Natural killer cell treated with Interleukin-12 subunit alpha and Interleukin-12 subunit beta and Interleukin-15 and Interleukin-18, amount 100 ng/mL, for 72 hours (primary cell): ENCODE measurements at places on chromosomes 5 and 9. TPM values are rescaled to one million over a fixed set of nuclear protein-coding genes. Genes with fewer than 3 reads are reported as not detected.

DNA sequence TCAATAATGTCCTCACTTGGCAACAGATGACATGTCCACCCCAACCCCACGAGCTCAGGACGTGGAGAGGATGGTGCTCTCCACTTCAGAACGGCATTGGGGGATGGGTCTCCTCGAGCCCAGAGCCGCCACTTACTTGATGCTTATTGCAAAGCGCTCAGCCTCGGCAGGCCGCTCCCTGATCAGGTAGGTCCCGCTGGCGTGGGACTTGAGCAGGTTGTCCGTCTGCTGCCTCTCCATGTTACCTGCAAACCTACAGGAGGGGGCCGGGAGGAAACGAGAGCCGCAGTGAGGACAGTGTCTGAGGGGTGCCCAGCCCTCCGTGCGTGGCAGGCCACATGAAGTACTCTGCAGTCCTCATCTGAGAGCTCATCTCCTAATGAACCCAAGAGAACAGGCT, 36.6 kb upstream of the SARDH start:
- H3K27me3 ChIP-seq = no peaks in the 10 kb centered on the region
- H3K4me1 ChIP-seq = no peaks in the 10 kb centered on the region
- H3K36me3 ChIP-seq = no peaks in the 10 kb centered on the region

The MRPS30 gene
- 43.7 TPM for total RNA-seq

GRCh38 chr5:103298607-103299188, 40.1 kb downstream of the MACIR start:
- no peaks in the 10 kb centered on the region for H3K4me1 ChIP-seq
- H3K4me3 ChIP-seq = no peak overlapping the region
- H3K27ac ChIP-seq = no peak overlapping the region
- H3K36me3 ChIP-seq = no peaks in the 10 kb centered on the region
- no peak for DNase-seq

- H3K27me3 ChIP-seq = no peaks in the 10 kb centered on the region
- DNase-seq = no peak
- H3K36me3 ChIP-seq = no peaks in the 10 kb centered on the region
- H3K4me3 ChIP-seq = peak overlapping the region; percentile 93
- H3K27ac ChIP-seq = peak overlapping the region; percentile 89
These were observed 1.7 kb upstream of the ARRDC3 start for GRCh38 chr5:91384671-91385430.

The ALDH1A1 gene
- not detected for total RNA-seq

The C5orf58 gene
- total RNA-seq = not detected

DNA sequence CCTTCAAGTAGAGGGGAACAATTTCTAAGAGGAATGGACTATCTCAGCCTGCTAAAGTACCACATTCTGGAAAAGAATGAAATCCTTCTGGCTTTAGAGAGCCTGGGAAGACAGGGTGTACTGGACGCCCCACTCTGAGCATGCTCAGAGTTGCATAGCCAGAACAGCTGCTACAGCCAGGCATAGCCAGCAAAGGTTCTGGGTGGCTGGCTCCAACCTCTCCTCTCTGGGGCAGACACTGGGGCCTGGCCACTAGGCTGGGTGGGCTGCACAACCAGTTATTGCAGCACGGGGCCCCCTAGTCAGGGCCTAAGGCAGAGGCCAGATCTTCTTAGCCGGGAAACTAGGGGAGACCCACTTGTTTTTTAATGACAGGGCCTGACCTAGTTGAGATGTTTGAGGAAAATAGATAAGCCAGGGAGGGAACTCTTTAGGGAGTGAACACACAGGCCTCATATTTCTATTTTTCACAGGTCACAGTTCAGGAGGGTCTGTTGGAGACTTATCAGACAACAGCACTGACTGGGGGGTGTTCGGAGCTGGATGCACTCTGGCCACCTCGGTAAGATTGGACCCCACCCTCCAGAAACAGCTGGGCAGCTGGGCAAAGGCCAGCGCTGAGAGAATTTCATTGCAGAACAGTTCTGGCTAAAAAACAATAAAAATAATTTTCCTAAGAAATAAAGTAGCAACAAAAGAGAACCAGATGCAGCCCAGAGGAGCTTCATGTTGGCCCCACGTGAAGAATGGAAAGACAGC, 142.9 kb downstream of the LPAR1 start:
- no peak overlapping the region for H3K4me3 ChIP-seq
- no peak overlapping the region for H3K27ac ChIP-seq
- H3K27me3 ChIP-seq = no peaks in the 10 kb centered on the region
- no peaks in the 10 kb centered on the region for H3K4me1 ChIP-seq

The PARP8 gene
- 58.2 TPM for total RNA-seq

GRCh38 chr9:133976887-133977286, 15.2 kb downstream of the VAV2 start:
- no peak overlapping the region for H3K27ac ChIP-seq
- no peak overlapping the region for H3K4me3 ChIP-seq
- peak; percentile 23 for DNase-seq
- no peaks in the 10 kb centered on the region for H3K4me1 ChIP-seq
- H3K27me3 ChIP-seq = no peaks in the 10 kb centered on the region
- no peaks in the 10 kb centered on the region for H3K36me3 ChIP-seq
